ENCODE measurements at places on chromosomes 12 and 14.

- no peak for DNase-seq
Measured at GRCh38 chr14:86299994-86300393, 770.0 kb downstream of the FLRT2 start.

GRCh38 chr12:50218386-50218785 is 51.2 kb upstream of the CERS5 start:
- no peak for DNase-seq

DNA sequence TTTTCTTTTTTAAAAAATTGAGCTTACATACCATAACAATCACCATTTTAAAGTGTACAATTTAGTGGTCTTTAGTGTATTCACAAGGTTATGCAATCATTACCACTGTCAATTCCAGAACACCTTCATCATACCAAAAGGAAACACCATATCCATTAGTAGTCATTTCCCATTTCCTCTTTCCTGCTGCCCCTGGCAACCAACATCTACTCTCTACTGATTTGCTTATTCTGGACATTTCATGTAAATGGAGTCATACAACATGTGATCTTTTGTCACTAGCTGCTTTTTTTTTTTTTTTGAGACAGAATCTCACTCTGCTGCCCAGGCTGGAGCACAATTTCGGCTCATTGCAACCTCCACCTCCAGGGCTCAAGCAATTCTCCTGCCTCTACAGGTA is 66.8 kb upstream of the CFL2 start:
- DNase-seq, result no peak

DNA sequence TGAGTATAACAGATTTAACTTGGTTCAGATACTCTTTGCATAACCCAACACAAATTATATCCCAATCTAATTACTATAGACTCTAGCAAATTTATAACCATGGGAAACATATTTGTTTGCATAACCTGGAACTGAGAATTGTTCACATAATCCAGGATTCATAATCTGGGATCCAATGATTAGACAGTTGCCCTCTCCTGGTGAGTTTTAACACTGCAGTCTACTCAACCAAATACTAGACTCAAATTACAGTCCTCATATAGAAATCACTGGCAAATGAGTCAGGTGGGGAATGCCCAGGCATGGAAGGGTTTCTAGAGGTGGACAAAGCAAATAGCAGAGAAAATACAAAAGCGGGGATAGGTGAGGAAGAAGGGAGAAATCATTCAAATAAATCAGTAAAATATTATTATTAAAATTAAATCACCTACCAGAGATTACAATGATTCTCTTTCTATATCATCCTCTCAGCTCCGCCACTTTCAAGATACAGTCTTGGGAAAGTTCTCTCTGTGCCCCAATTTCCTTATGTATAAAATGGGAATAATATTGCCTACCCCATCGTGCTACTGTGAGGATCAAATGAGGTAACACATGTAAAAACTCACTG is 9.4 kb downstream of the GCH1 start:
- DNase-seq, result no peak

- DNase-seq, result no peak
Measured at GRCh38 chr12:115008929-115009328, 325.0 kb upstream of the TBX3 start.
